ENCODE measurements at places on chromosomes 12 and 14.
A peak's percentile ranks its signal among the peaks of the same experiment; 100 is the strongest.

DNA sequence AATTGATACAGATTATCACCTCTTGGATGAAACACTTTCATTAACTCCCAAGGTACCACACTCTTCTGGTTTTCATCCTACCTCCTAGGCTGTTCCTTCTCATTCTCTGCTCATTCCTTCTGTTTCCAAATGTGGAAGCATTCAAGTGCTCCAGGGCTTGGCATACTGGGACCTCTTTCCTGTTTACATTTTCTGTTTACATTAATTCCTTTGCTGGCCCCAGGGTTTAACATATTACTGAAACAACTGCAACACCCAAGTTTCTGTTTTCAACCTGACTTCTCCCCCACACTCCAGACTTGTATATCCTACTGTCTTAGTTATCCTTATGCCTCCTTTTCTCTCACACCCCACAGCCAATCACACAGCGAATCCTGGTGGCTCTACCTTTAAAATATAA lies 386.3 kb upstream of the GARIN6 start:
- peak; percentile 17 for DNase-seq

- DNase-seq: no peak
These were observed 197.1 kb upstream of the FAR2 start for GRCh38 chr12:28951935-28952334.

GRCh38 chr14:87229131-87229530 lies 763.9 kb downstream of the GALC start:
- no peak for DNase-seq

- no peak for DNase-seq
These were observed 94.1 kb downstream of the SLC15A4 start for GRCh38 chr12:128729628-128730121.

DNA sequence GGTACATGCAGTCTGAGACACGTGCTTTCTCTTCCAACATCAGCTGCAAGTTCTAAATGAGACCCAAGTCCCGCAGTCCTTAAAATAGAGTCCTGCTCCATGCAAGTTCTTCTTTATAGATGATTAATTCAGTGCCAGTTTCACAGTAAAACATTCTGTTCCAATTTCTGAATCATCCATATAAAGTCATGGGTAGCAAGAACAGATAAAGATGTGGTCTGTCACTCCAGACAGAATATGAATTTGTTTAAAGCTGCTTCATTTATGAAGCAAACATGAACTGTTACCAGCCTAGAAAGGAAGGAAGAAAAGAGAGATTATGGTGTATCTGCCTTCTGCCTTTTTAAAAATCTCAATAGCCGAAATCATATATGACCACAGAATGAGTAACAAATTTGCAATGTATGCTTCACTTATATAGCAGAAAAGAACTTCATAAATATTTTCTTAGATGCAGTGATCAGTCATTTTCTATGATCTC lies 83.3 kb downstream of the KITLG start:
- no peak for DNase-seq

DNA sequence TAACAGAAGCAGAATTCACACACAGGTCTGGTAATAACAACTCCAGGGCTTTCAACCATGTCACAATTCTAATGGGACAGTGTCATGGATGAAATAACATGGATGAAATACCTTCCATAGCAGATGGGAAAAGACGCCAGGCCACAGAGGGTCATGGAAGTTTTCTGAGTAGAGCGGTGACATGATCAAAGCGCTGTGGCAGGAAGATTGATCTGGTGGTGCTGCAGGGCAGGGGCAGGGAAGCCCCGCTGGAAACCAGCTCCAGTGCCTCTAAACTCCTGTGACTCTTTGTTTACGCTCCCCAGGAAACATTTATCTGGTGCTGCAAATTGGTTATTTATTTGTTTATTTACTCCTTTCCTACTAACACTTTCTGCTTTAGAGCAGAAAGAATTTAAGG lies 108.3 kb upstream of the HMGA2 start:
- DNase-seq: no peak

GRCh38 chr12:132356691-132357622 lies 27.6 kb upstream of the GALNT9 start:
- no peak for DNase-seq

- DNase-seq: peak; percentile 30
These were observed 811 bp downstream of the TMCC3 start for GRCh38 chr12:94649349-94650142.

- DNase-seq: no peak
These were observed 3.9 kb downstream of the CCDC197 start for GRCh38 chr14:94001016-94001415.

DNA sequence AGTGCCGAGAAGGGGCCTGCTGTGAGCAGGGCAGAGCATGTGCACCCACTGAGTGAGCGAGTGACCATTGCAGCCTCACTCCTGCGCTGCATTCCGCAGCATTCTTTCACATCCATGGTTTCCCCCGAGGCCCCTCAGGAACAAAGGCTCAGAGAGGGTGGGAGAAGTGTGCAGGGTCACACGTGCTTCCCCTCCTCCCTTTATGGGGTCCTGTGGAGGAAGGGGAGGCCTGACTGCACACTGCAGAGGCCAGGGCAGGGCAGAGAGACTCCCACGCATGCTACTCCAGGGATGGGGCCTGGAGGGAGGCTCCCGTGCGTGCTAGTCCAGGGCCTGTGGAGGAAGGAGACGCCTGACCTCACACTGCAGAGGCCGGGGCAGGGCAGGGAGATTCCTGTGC lies 63.2 kb downstream of the DIO3 start:
- DNase-seq: no peak

GRCh38 chr12:2864198-2864597 lies 7.4 kb upstream of the TEX52 start:
- no peak for DNase-seq

- no peak for DNase-seq
These were observed 79.2 kb upstream of the PTHLH start for GRCh38 chr12:28051516-28052354.

DNA sequence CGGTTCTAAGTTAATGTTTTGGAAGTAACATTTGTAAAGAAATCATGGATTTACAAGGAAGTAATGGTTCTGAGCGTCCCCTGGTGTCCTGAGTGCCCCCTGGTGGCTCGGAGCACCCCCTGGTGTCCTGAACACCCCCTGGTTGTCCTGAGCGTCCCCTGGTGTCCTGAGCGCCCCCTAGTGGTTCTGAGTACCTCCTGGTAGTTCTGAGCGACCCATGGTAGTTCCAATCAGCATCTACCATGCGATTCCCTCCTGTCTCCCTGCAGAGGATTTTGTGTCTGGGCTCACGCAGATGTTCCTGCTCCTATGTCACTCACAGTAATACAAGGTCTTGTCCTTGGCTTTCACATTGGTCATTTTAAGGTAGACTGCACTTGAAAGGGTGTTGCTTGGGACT lies 1352.9 kb downstream of the TMEM121 start:
- peak; percentile 96 for DNase-seq

DNA sequence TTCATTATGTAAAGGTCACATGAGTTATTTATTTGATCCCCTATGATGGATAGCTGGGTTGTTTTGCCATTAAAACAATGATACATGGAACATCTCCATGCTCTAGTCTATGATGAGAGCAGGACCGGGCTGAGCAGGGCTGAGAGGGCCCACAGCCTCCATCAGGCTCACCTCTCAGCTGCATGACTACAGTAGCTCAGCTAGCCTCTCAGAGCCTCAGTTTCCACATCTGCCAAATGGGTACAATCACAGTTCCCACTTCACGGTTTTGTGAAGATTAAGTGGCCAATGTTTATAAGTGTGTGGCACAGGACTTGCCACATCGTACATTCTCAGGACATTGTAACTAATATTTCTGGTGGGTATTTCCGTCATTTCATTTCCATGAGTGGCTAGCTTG lies 19.9 kb upstream of the MYL2 start:
- no peak for DNase-seq

All from T47D (cell line).